Activated naive CD8-positive, alpha-beta T cell treated with anti-CD3 and anti-CD28 coated beads for 36 hours (primary cell): ENCODE measurements at places on chromosomes 7 and 10.
A peak's percentile ranks its signal among the peaks of the same experiment; 100 is the strongest.

DNA sequence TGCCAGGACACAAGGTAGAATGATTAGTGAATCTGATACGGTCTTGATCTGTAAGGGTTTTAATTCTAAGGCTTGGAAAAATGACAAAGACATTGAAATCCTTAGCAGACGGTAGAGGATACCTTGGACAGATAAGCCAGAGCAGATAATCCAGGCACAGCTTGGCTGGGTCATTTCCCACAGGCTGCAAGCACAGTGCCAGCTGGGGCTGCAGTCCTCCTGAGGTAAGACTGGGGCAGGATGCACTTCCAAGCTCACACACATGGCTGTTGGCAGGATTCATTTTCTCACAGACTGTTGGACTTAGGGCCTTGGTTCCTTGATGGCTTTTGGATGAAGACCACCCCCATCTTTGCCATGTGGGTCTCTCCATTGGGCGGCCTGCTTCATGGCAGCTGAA lies 63.2 kb upstream of the BMPER start:
- DNase-seq = no peak

DNA sequence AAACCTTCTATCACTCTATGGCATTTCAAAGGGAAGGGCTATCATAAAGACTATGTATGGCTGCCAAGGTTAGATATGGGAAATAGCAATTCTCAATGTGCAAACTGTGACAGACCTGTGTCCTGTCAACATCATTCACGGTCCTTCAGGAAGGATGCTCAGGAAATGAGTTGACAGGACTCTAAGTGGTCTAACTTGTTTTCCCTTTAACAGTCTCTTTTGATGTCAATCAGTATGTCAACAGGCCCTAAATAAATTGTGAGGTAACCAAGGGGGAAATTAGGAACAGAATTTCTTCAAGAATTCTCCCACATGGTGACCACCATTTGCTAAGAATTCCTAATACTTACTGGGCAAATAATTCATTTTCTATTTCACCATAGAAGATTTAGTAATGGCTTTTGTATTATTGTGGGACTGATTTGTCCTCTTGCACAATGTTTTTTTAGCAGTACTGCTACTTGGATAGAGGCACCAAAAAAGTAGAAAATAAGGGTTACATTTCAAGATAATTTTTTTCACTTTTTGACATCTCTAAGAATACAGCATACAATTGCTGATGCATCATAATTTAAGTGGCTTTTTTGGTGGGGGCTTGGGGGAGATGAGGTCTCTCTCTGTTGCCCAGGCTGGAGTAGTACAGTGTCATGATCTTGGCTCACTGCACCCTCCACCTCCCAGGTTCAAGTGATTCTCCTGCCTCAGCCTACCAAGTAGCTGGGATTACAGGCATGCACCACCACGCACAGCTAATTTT lies 275.8 kb downstream of the CACNA2D1 start:
- DNase-seq = no peak

DNA sequence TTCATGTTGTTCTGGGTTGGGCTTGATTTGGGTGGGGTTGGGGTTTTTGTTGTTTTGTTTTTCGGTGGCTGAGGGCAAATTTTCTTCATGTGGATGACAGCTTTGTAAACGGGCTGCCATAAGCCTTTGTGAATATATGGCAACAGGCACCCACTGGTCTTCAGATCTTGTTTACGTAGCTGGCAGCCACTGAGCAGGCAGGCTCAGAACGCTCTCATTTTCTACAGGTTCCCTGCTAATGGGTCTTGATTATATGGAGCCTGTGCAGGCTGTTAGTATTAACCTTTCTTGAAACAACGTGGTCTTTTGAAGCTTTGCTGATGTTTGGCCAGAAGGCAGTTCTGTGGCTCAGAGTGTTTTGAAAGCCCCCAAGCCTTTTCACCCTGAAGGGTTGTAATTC lies 199.7 kb downstream of the TNS3 start:
- DNase-seq = no peak

DNA sequence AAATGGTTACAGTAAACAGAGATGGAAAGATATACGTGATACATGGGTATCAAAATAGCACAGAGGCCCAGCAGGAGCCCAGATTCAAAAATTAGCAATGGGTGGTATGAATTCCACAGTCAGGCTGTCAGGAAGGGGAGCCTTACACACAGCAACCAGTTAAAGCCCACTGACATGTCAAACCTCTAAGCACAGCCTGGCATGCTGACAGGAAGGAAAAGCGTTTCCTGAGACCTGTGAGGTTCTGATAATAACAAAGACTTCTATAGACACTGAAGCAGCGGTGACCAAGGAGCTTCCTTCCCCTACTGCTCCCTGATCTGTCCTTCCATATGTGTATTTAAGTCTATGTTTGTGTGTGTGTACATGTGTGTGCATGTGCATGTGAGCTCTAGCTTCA lies 89.9 kb downstream of the PHYHIPL start:
- DNase-seq = no peak

GRCh38 chr7:103989785-103990767 lies 618 bp upstream of the RELN start:
- peak; percentile 8 for DNase-seq

DNA sequence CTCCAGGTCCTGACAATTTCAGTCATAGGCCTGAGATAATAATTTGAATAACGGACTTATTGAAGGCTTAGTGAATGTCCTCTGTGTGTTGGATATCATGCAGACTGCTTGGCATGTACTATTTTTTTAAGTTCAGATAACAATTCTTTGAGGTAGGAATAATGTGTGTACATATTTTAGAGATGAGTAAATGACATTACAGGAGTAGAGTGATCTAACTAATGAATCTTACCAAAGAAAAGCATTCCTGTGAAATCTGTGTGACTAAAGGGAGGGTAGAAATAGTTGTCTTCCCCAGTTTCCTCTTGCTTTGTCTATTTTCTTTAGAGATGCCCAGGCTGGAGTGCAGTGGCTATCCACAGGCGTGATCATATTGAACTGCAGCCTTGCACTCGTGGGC lies 391.8 kb upstream of the ETV1 start:
- no peak for DNase-seq

GRCh38 chr7:135512135-135512887 lies 2.4 kb upstream of the CNOT4 start:
- peak; percentile 3 for DNase-seq

DNA sequence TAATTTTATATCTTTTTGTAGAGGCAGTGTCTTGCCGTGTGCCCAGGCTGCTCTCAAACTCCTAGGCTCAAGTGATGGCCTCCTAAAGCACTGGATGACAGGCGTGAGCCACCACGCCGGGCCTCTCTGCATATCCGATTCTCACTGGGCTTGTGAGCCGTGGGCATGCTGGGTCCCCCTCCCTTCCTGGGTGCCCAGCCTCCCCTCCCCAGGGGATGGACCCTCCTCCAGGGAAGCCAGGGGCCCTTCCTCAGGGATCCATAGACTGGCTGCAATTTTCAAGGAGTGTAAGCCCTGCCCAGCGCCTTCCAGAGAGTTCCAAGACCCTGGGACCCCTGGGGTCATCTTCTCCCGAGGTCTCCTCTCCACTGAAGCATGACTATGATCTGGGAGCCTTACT lies 23.7 kb upstream of the ELFN1 start:
- DNase-seq = no peak

GRCh38 chr10:74093530-74094164 lies 57.0 kb downstream of the AP3M1 start:
- DNase-seq = no peak

DNA sequence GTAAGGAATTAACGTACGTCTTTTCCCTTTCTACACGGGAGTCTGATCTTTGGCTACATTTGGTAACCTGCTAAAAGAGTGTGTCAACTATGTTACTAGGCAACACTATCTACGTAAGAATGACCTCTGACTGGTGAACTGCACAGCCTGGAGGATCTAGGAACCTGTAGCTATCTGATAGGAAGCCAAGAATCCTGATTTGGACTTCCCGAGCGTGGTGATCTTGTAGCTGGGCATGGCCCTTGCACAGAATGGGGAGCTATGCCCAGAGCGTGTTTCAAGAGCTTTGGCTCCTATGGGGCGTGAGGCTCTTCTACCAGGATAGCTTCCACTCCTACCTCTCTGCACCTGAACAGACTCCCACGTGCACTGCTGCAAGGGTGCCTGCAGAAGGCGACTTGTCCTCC lies 157.5 kb downstream of the TAX1BP1 start:
- no peak for DNase-seq

DNA sequence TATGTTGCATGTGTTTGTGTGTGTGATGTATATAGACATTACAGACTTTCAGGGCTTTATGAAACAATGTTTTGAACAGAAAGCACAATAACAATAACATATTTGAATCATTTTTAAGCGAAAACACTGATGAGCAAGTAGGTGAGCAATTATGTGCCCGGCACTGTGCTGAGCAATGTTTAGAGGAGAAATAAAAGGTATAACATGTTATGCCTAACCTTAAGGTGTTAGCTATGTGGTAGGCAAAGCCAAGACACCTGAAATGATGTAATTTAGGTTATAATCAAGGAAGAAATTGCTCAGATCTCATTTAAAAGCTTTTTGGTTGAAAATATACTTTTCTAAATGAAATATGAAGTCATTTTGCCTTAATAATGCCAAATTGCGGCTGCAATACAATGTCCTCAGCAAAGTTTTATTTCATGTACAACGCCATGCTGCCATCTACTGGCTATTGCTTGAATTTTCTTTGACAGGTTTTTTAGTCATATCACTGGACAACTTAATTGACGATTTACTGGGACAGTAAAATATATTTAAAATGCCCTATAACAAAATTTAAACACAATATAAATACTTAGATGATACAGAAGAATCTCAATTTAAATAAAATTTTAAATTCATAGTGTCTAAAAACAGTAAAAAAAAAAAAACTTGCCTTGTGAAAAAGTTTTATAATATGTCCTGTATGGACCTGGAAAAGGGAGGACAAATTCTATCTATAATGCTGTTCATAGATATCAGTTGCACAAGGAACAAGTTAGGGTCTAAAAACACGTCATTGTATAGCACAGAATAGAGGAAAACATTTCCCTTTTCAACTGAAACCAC lies 131.1 kb upstream of the CDK1 start:
- DNase-seq = peak; percentile 8

- no peak for DNase-seq
Observed at GRCh38 chr7:84073186-84073875, 121.3 kb downstream of the SEMA3A start.

GRCh38 chr7:106125417-106125816 lies 13.3 kb upstream of the SYPL1 start:
- no peak for DNase-seq

DNA sequence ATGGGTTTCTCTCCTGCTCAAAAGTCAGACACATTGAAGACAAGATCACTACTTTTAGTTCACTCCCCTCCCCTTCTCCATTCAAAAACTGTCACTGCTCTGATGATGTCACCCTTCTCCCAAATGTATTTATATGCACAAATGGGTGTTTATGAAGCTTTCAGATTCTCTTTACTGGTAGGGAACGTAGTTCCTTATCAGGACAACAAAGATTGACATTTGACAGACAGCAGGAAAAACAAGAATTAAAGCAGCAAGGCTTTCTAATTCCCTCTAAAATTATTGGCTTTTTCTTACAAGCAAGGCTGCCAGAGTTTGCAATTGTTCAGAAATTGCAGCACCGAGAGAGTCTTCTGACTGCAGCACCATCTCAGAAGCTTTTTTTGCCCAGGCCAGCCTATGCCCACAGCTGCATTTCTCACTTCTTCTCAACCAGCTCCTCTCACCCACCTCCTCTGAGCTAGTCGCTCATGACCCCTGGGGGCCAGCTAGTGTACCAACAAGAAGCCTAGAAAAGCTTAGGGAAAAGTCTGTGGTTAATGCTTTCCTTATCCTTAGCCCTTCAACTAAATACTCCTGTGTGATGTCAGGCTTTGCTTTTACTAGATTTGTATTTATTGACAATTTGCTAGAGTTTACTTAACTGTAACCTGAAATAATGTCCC lies 265.1 kb downstream of the HTR7 start:
- DNase-seq = no peak

DNA sequence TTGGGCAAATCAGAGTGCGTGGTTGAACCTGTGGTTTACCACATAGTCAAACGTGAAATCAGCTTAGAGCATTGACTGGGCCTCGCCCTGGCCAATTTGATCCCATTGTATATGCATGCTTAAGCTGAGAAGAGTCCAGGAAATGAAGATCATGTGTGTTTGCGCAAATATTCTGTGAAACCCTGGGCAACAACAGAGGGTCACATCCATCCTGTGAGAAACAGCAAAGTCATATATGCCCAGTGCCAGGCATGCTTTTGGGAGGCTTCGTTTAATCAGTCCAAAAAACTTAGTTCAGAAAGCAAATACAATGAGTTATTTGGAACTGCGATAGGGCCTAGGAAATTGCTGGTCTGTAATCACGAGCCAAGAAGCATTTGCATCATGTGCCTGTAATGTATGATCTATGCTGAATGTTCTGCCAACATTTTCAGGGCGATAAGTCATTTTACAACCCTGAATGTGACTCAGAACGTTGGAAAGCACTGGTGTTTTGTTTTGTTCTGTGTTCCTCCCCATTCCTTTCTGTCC lies 412.1 kb upstream of the CELF2 start:
- DNase-seq = no peak

- no peak for DNase-seq
Observed at GRCh38 chr10:110547139-110547761, 20.2 kb upstream of the SMC3 start.

GRCh38 chr7:48130658-48131108 lies 40.6 kb upstream of the ABCA13 start:
- no peak for DNase-seq

DNA sequence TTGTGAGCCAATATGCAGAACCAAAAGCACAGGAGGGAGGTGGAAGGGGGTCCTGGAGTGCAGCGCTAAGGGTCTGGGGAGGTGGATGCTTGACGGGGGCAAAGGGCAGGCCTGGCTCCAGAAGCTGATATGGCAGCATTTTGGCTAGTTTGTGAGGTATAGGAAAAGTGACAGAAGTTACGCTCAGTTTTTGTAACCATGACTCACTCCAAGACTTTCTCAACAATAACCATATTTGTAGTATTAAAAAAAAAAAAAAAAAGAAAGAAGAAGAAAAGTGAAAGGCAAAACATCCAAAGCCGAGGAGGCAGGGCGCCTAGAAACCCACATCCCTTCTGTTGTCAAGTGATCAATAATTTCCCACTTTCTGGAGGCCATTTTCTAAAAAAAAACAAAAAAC lies 92.3 kb downstream of the RNF216 start:
- peak; percentile 68 for DNase-seq

DNA sequence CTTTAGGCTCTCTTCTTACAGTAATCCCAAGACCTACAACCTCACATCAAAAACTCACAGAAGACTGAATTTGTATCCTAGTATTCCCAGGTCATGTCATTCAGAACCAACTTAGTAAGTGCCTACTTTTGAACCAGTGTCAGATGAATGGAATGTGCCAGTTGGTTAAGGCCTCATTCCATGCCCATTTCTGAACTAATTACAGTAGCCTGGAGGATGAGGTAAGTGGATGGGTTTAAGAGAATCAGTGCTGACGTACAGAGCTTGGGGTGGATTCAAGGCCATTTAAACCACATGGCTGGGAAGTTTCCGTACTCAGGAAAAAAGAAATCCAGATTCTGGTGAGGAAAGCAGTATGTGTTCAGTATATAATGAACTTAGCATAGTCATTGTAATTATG lies 21.9 kb upstream of the FOXP2 start:
- no peak for DNase-seq

- DNase-seq = no peak
Observed at GRCh38 chr10:86900955-86901354, 56.5 kb downstream of the MMRN2 start.
